D341Med (cell line): ENCODE measurements at places on chromosomes 5 and 9.
A peak's percentile ranks its signal among the peaks of the same experiment; 100 is the strongest.

GRCh38 chr9:72352911-72353388 lies 12.1 kb downstream of the ZFAND5 start:
- DNase-seq: no peak

DNA sequence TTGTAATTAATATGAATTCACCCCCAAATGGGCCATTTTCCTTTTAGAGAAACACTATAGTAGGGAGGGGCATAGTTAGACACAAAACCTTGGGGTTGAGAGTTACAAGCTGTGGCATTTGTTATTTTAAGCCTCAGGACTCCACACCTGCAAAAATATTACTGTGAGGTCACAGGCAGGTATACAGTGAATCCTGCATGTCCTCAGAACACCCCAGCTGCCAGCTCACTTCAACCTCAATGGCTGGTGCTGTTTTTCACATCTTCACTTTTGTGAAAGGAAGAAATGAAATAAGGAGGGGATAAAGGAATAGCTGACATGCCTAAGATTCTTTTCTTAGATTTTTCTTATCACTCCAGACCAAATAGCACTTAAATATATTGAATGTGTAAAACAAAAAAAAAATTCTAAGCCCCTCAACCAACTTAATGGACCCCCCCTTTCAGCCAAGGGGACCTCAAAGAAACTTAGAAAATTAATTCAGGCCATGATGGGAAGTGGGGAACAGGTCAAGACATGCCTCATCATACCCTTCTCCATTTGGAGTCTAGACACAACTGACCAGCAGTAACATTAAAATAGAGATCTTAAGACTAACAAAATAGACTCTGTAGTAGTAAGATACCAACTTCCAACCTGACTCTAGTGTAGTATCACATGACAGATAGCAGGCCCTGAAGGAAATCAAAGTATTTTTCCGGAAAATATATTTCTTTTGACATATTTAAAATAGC lies 9.2 kb downstream of the C9orf85 start:
- DNase-seq: no peak

DNA sequence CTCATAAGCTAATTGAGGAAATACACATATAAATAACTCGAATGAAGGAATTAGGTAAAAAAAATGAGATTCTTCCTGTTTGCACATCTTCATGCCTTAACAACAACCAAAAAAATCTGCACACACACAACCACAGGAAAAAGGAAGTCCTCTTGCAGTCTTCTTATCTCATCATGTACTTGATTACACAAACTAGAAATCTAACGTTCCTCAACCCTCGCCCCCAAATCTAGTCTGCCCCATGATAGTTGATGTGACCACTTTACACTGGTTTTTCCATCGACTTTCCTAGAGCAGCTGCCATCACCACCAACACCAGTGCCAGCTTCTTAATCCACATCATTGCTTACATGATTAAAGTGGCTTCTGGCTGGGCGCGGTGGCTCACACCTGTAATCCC lies 31.2 kb upstream of the RNU6ATAC start:
- no peak for DNase-seq

DNA sequence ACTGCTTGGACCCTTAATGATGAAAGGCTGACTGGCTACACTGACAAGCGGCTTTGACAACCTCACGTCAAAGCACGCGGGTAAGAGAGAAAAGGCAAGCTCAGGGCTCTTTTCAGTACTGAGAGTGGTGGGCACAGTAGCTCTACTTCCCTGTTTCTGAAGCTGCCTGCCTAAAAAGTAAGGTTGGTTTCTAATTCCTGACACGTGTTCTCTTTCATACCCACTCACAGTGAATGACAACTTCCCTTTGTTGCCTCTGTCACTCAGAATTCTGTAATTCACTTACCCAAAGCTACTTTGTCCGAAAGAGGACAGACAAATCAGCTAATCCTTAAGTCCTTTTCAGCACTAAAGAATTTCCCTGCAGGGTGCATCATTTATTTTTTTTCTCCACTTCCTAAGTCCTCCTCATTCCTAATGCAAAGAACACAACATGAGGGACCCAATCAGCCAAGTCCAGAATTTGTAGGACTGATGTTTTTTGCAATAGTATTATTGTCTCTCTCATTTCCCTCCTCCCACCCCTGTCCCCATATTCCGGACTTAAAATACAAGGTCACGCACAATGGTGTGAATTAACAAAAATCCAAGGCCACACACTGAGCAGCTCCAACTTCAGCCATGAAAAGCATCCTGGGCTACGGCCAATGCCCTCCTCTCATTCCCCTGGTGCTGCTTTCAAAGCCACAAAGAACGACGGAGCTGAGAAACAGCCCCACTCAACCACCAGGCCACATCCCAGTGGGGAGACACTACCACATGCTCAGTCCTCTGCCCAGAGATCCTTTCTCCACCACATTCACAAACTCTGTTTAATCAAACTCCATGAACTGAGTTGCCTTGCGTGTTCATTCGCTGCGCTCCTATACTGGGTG lies 221.0 kb downstream of the TSSK1B start:
- DNase-seq: no peak

DNA sequence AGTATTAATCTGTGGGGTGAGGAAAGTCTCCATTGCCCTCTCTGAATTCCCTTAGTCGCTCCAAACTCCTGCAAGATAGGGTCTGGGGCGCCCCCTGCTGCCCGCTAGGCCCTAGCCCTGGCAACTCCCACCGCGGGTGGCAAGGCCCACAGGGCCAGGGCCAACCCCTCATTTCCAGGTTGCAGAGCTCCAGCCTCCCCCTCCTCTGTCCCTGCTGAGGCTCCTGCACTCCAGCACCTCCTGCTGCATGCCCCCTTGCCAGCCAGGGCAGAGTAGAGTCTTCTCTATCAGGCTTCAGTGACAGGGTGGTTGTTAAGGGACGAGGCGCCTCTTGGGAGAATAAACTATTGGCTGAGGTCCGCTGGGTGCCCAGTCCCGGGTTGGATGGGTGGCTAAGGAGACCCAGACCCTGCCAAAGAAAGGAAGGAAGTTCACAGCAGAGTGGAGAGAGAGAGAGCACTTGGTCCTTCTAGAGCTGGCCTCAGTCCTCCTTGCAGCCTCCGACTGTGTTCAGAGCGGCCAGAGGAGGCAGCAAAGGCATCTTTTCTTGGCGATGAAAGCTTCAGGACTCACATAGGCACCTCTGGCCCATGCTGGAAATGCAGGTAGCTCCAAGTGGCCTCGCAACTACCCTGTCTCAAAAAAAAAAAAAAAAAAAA lies 45.6 kb downstream of the SAR1B start:
- DNase-seq: peak; percentile 89

DNA sequence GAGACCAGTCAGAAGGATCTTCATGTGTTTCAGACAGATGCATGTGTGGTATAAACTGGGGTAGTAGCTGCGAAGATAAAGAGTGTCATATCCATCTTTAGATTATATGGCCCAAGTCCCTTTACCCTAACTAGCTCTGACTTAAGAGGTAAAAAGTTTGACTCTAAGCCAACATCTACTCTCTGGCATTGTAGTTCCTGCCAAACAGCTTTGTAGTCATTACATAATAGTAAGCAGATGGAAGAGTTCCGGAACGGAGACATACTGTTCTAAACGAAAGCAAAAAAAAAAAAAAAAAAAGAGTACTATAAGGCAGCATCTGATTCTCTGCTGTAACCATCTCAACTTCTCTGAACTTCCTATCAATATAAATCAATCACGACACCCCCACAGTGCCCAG lies 48.8 kb downstream of the CEMIP2 start:
- DNase-seq: no peak

DNA sequence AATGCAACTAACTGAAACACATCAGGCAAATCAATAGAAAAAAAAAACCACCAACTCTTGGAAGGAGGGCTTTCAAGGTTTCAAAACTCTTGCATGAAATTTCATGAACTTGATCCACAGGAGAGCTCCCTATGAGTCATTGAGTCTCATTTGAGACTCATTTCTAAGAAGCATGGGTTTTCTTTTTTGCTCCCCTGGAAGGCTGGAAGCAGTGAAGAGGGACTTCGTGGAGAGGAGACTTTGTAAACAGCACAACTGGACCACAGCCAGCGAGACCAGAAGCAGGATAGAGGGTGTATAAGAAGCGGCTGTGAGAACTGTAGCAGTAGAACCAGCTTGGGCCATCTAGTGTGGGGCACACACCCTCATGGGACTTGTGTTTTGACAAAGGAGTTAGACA lies 41.2 kb upstream of the RAPGEF1 start:
- DNase-seq: no peak

- DNase-seq: no peak
Measured at GRCh38 chr9:82745919-82746318, 317.0 kb downstream of the RASEF start.

DNA sequence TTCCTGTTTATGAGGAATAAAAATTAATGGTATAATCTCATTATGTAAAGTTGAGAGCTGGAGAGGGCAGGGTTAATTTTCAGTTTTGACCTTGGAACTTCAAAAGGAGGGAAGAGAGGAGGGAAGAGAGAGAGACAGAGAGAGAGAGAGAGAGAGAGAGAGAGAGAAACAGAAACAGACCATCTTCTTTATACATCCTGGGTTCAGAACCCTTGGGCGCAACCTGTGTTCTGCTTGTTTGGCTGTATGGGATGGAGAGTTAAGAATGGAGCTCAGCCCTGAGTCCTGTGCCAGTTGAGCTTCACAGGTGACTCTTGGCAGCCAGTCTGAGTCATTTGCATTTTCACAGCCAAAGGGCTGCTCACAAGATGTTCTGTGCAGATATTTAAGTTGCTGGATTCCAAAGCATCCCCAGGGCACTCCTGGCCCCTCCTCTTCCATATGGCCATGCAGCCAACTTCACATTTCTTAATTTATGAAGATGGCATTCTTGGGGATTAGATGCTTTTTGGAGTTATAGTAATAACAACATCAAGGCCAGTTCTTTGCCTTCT lies 143.5 kb downstream of the CARTPT start:
- no peak for DNase-seq

- DNase-seq: no peak
Measured at GRCh38 chr9:100590481-100590880, 12.6 kb downstream of the CAVIN4 start.

GRCh38 chr5:135398160-135398854 lies 724 bp downstream of the MACROH2A1 start:
- peak; percentile 70 for DNase-seq

DNA sequence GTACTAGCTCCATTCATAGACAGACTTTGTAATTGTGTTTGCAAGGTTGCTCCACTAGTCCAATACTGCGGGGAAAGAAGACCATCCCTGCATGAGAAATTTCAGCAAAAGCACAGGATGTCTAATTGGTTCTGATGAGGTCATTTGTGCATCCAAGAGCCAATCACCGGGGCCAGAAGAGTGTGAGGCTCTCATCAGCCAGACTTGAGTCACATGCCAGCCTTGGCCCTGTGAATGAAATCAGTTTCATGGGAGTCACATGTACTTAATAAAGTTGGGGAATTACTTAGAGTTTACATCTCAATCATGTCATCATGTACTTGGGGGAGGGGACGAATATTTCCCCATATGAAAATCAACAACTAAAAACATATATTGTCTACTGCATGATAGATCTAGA lies 1236.0 kb downstream of the MAT2B start:
- no peak for DNase-seq

DNA sequence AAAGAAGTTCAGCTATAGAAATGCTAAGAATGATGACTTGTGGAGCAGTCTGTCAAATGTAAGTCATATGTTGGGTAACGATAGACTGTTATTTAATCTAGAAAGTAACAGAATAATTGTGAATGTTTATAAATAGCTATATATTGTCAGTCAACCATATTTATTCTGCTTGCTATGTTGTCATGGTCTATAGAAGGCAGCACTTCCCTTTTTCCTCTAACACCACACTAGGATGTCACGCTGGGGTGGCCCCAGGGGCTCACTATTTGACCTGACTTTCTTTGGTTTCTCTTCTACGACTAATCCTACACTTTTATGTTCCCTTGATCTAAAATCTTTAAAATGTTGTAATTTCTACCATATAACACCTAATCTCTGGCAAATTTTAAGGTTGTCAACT lies 20.5 kb downstream of the ERAP2 start:
- DNase-seq: no peak

- no peak for DNase-seq
Measured at GRCh38 chr9:18611971-18612370, 138.0 kb downstream of the ADAMTSL1 start.

- no peak for DNase-seq
Measured at GRCh38 chr5:154370119-154370518, 75.7 kb upstream of the SAP30L start.

GRCh38 chr5:10602031-10602806 lies 38.3 kb downstream of the ANKRD33B start:
- DNase-seq: no peak

DNA sequence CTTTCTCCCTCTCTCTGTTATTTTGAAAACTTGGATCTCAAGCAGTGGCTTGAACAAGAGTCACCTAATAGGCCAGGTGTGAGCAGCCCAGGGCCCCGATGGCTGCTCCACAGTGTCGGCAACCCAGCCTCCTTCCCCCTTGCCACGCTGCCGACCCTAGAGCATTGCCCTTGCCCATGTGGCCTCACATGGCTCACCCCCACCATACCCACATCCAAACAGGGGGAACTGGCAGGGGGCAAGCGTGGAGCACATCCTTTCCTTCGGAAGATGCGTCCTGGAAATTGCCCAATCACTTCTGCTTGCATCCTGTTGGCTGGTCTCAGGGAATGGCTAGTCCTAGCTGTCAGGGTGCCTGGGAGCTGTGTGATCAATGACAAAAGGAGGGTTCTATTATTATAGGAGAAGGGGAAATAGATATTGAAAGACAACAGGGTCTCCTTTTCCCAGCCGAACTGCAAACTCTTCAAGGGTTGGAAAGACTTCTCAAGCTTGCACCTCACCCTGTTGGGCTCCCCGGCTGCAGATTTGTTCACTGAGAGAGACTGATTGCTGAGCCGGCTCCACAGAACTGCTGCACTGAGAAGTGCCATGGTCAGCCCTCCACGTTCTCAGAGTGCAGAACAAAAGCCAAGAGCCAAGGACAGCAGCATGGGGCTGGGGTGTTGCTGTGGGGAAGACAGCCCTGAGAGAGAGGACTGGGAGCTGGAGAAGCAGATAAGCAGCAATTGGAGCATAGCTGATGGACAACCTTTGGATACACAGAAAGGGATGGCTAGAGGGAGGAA lies 8.3 kb upstream of the TIFAB start:
- DNase-seq: no peak

DNA sequence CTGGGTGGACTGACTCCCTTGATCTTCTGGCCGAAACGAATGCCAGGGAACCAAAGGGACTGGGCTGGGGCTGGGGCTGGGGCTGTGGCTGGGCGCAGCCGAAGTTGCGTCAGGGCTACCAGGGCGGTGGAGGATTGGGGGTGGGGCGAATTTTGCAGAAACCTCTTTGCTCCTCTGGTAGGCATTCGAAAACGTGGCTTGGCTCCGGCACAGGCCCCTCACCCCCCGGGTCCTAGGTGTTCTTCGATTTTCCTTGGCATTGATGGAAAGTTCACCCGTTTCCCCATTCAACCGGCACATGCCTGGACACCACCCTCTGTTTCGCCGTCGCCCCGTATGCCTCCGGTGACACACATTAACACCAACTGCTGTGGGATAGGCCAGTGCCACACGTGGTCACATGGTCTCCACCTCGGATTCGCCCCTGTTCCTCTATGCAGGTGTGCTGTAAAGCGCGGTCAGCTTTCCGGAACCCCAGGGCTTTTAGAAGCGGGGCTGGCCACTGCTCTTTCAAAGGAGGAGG lies 477.1 kb downstream of the SPATA31A7 start:
- peak; percentile 0 for DNase-seq

- no peak for DNase-seq
Measured at GRCh38 chr5:44334622-44335021, 54.6 kb downstream of the FGF10 start.

GRCh38 chr5:117337064-117337749 lies 762.6 kb upstream of the SEMA6A start:
- no peak for DNase-seq
